ENCODE measurements at places on chromosomes 4 and X.

DNA sequence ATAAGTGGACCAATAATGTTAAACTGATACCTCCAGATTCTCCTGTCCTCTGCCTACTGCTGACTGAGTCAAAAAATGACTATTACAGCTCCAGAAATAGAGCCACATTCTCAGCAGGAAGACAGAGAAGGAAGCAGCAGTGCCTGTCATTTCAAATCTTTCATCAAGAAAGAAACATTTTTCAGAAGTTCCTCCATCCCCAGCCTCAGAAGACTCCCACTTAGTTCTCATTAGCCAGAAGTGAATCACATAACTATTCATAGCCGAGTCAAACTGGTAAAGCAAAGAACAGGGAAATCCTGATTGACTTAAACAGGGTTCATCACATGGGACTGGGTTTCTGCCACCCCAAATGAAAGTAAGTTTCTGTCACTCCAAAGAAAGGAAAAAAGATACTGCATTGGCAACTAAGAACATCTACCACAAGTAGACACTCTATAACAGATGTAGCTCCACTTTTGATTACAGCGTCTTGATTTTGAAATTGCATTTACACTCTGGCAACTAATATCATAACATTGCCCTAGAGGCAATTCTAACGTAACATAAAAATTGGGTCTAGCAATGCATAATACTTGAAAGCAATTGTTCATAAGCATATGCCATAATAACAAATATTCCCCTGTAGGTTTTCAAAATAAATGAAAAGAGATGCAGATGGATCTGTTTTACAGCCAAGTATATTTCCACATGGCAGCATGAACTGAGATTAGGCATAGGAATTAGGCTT is 599.8 kb downstream of the GALNTL6 start:
- DNase-seq: no peak

GRCh38 chrX:103513476-103514108 is 5.7 kb downstream of the RAB40A start:
- no peak for DNase-seq

DNA sequence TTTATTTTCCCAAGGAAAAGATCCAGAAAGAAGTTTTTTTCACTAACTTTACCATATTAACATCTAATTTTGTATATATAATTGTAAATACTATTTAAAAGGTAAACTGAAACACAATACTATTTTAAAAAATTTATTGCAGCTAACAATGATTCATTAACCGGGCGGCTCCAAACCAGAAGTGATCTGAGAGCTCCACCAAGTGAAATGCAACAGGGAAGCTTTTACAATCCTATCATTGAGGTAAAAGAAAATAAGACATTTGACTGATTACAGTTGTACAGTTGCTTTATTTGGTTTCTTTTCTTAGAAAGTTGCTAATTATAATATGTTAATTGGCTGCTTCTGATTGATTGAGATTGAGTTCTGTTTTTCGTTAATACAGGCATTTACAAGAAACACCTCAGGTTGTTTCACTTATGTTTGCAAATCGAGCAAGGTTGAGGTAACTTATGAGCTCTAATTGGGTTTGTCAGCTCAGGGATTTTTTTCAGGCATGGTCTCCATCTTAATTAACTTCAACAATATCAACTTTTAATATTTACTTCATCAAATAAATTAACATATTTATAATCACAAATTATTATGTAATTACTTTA is 220.2 kb upstream of the UGT8 start:
- peak; percentile 57 for DNase-seq

DNA sequence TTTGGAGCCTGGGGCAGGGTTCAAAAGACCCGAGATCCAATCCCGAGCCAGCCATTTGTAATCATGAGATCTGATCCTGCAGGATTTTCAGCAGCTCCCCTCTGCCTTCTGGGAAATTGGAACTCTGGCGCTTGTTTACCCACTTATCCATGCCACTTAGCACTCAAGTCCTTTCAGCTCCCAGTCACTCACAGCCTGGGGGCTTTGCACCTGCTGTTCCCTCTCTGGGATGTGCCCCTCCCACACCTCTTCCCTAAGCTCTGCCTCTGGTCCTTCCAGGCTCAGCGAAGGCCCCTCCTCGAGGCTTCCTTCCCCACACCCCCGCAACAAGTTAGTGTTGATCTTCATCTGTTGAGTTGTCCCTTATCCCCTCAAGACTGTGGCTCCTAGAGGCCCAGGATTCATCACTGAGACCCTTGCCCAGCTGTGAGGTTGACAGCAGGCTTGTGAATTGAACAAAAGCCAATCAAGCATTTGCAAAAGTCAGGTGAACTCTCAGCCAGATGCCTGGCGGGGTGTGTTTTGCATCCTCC is 99.1 kb upstream of the AFAP1 start:
- no peak for DNase-seq

DNA sequence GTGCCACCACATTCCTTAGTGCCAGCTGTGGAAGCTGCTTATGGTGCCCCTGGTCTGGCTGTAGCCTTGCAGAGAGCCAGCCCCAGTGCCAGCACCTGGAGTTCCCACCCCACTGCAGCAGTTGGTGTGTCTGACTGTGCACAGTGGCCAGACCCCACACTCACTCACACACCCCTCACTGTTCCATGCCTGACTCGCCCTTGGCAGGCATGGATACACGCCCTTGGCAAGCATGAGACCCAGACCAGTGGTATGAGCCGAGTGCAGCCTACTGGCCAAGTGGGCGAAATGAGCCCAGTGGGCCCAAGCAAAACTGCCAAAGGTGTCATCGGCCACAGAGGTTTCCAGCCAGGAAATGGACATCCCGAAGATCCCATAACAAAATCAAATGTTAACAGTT is 27.4 kb downstream of the NAA11 start:
- no peak for DNase-seq

- DNase-seq: no peak
These were observed 37.2 kb upstream of the USP9X start for GRCh38 chrX:41047878-41048534.

DNA sequence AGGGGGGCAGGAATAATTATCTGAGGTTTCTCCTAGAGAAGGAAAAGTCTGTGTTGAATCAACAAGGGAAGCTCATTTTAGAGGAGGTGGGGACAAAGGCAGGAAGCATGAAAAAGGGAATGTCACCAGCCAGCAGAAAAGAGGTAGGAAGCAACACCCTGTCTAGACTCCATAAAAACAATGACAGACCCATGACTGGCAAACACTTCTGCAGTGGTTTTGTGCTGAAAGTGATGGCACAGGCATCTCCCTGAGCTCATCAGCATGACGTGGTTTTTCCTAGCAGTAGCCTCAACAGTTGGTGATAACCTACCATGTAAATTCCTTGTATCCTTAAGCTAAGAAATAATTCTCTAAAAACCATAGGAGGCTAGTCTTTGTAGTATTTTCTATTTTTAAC is 110.7 kb upstream of the GALNT7 start:
- no peak for DNase-seq

- DNase-seq: no peak
These were observed 11.4 kb downstream of the L1CAM start for GRCh38 chrX:153874366-153875125.

DNA sequence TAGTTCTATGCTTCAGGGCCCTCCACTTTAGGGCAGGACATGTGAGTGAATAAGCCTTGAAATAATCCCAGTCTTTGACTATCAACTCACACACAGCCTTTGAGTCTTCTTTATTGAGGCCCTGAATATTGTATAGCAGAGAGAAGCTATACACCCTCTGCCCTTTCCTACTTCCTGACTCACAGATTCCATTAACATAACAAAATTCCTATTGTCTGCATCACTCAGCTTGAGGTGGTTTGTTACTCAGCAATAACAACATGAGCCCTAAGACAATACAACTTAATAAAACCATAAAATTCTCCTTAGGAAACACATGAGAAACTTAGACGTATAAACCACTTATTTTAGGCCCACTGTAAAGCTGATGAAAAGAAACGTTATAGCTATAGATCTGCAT is 680.3 kb upstream of the DIAPH2 start:
- no peak for DNase-seq

DNA sequence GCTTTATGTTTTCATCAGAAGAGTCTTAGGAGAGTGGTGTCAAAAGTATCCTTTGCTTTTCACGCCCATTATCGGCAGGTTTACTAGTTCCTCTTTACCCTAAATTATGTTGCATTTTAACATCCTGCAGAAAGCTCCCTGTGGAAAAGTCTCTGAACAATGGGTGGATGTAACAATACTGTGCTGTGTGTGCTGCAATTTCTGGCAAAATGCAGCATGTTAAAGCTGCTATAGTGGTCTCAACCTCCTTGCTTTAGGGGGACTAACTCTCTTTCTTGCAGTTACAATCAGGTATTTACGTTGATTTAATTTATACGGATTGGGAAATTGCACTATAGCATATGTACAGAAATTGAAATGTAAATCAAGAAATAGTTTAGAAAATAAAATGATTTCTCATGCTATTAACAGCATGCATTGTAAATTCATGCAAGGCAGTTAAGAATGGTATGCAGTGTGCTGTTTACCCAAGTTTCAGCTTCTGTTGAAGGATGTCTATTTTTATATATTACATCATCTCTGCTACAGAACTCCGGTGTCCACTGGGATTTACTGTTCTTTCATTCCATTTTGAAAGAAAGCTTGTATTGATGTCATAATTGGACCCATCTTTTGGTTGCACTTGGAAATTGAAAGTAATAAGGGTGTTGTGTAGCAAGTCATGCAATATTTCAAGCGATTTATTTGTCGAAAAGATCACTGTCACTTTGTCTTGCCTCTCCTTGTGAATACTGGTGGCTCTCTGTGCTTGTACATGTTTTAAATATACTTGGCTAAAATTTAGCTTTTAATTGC is 145.7 kb downstream of the RAPGEF2 start:
- DNase-seq: peak; percentile 76

DNA sequence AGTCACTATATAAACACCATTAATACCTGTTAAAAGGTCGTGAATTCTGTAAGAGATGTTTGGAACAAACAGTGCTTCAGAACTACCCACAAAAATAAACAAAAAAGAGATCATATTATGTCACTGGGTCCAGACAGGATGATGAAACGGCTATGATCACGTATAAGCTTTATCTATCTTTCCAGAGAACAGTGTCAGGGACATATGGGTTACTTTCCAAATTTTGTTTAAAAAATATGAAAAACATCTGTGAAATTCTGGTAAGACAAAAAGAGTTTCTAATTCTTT is 90.0 kb downstream of the SORBS2 start:
- DNase-seq: no peak

GRCh38 chr4:8384397-8385060 is 56.0 kb downstream of the ACOX3 start:
- no peak for DNase-seq

- no peak for DNase-seq
These were observed 43.6 kb downstream of the RBM47 start for GRCh38 chr4:40586034-40586433.

DNA sequence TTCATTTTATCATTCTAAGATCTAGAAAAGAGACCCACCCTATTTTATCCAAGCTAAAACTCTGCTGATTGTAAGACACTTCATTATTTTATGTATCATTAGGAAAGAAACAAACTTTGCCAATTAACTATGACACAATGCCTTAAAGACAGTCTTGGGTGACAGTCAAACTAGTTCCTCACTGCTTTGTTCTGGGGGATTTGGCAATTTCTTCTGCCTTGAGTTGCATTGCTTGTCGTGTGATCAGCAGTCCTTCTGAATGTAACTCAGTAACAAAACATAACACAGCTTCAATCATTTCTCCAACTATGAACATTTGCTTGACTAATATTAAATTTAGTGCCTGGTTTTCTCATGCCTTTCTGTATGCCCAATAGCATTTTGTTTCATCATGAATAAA is 577.9 kb upstream of the DIPK2B start:
- DNase-seq: no peak

- DNase-seq: no peak
These were observed 25.3 kb downstream of the RNF150 start for GRCh38 chr4:141107927-141108326.

- peak; percentile 5 for DNase-seq
These were observed 1.6 kb downstream of the KCTD8 start for GRCh38 chr4:44446801-44447562.

- no peak for DNase-seq
These were observed 223.5 kb upstream of the IGFBP7 start for GRCh38 chr4:57333684-57334083.

DNA sequence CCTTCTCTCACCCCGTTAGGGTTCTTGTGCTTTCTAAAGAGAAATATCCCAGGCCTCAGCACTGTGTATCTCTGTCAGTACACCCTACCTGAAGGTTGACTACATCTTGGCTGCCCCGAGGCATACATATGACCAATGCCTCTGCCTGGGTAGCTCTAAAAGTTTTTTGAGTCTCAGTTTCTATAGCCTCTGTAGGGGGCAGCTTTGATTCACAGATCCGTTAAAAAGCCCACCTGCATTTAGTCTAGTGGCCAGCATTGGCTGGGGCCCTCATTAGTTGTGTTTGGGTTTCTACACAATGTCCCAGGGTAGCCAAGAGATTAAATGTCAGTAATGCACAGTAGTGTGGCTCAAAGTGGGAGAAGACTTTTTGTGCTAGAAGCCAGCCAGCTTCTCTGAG is 151.1 kb downstream of the CFAP299 start:
- no peak for DNase-seq

GRCh38 chr4:150501983-150502382 is 80.0 kb upstream of the MAB21L2 start:
- DNase-seq: peak; percentile 30

DNA sequence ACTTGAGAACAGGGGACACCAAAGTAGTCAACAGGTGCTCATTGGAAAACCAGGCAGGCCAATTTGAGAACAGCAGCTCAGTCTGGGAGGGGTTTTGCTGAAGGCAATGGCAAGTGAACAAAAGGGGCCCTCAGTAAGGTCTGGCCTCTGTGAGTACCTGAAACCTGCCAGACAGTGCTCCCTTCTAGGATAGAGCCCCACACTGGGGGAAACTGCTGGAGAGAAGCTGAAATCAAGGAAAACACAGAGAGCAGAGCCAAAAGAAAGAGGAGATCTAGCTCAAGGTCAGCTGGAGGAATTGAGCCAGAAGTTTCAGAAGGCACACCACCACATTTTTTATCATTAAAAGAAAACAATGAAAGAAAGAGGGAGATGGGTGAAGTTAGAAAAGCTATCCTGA is 28.2 kb downstream of the PNMA6E start:
- DNase-seq: no peak

- DNase-seq: peak; percentile 9
These were observed 4.6 kb upstream of the SOWAHD start for GRCh38 chrX:119753639-119754257.

DNA sequence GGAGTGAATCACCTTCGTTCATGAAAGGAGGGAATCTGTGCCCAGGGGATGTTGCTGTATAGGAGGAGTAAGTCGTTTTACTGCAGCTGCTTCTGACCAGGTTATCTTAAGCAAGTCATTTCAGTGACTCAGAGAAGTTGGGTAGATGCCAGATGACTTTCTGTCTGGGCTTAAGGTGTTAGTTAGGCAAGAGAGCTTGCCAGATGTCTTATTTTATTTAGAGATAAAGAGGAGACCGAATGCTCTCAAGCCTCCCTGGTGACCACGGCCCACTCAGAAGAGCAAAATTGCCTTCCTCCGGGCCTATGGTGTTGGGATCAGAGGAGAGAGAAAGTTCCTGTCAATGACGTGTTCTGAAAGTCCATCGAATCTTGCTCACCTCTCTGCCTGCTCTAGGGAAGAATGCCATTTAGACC is 16.3 kb upstream of the ZNF827 start:
- peak; percentile 22 for DNase-seq

Measured in AG20443 (cell line).